ENCODE measurements at places on chromosomes 6 and 20.

- DNase-seq = no peak
Measured at GRCh38 chr6:47822856-47823554, 41.2 kb downstream of the OPN5 start.

DNA sequence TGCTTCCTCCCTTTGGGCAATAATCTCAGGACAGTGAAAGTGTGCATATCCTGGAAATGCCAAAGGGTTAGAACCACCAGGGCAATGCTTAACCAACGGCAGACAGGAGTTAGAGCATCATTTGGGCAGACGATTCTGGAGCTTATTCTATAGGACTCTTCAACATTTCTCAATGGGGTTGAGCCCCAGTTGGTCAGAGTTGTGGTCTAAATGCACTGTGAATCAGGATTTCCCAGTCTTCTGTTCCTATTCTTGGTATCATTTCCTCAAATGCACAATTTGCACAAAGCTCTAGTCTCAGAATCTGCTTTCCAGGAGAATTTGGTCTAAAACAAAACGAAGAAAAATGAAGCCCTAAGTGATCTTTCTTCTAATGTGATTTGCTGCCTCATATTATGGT lies 389.6 kb upstream of the JAG1 start:
- DNase-seq = no peak

DNA sequence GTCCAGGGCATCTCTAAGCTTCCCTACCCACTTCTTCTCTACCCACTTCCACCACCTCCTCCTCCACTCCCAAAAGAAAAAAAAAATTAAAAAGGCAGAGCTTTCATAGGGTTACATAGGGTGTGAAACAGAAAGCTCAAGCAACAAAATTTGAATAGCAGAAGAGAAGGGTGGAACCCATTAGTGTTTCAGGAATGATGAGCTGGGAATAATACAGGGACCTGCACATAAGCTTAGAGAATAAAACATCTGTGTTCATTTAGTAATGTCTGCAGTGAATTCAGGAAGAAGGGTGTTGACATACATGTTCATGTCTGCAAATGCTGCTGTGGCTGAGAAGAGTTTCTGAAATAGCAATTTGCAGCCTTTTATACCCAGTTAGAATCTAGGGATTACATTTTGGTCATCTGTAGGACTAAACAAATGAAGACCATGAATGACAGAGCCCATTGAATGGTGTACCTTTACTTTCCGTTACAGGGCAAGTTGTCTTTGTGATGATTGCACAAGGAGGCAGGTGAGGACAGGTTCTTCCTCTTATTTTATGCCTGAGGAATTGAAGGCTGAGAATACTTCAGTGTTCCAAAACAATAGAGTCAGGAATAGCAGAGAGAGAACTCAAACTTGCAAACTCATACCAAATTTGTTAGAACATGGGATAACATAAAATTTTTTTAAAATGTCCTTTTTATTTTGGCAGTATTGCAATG lies 975.1 kb downstream of the TFAP2A start:
- no peak for DNase-seq

GRCh38 chr20:38303908-38304379 lies at the start of gene BPI:
BPI (plus strand) TSS chr20:38304156; CDS start chr20:38304224, 68 bp downstream.
- DNase-seq = no peak

DNA sequence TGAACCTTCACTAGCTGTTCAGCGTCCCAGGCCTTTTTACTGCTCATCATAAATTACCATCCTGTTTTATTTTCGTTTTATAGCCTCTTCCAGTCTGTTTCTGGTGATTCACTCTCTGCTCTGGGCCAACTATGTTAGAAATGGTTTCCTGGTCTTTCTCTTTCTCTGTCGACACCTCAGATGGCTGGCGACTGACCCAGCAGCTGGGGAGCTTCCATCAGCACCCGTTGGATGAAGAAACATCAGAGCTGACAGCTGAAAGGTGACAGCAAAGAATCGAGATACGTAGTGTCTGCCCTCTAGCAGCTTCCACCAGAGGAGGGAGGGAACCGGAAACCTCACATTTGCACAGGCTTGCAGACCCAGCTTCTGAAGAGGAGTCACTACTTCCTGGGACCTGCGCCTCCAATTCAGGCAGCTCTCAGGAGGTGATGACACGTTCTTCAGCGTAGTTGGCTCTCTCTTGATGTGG lies 82.9 kb upstream of the MLN start:
- no peak for DNase-seq

DNA sequence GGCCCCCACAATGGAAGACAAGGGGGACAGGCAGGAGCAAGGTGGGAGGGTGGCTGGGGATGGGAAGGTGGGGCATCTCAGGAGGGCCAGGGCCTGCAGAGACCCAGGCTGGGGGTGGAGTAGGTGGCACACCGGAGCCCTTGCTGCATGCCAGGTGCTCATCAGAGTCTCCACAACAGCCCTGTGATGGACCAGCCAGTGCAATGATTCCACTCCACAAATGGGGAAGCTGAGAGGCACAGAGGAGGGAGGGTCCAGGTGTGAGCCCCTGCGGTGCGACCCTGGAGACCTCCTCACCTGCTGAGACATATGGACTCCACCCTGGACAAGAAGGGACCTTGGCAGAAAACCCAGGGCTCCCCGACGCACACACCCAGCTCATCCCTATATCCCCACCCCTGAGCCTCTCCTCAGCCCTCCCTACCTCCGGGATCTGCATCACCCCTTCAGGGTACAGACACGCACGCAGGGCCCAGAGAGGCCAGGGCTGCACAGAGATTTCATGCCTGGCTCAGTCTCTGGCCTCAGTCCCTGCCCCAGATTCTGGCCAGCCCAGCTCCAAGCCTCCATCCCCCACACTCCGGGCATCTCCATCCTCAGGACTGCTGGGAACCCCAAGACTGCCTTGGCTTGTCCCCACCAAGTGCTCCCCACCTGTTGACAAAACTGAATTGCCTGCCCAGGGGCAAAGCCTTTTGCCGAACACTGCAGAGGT lies 7.1 kb upstream of the GRM4 start:
- DNase-seq = no peak

DNA sequence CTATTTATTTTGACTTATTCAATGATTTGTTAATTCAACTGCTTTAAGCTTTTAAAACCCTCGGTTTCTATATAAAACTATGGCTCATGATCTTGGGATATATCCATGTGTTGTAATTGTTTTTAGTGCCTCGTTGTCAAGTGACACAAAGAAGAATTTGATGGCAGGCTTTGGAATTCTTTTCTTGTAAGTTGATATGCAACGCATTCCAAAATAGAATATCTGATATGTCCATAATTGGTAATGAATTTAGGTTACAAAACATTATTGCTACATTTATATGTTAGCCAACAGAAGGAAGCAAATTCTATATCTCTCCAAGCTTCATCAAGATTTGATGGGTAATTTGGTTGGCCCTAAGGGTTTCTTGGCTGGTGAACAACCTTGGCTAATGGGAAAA lies 220.4 kb upstream of the RIMS1 start:
- DNase-seq = no peak

DNA sequence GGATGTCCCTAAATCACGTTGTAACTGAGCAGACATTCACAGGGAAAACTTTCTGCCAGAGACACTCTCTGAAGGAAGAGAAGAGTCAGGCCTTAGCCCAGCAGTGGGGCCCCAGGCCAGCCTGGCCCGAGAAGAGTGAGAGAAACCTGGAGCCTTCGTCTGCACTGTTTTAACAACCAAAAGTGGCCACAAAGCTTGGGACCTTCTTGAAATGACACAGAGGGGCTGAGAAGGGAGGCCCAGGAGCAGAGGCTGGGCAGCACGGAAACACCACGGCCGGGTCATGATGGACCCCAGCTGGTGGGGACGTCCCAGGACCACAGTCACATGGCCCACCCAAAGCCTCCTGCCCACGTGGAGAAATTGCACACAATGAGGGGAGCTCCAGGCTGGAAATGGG lies 126.8 kb upstream of the THBS2 start:
- DNase-seq = peak; percentile 27

- no peak for DNase-seq
Measured at GRCh38 chr6:145809785-145810184, 4.8 kb downstream of the FBXO30 start.

DNA sequence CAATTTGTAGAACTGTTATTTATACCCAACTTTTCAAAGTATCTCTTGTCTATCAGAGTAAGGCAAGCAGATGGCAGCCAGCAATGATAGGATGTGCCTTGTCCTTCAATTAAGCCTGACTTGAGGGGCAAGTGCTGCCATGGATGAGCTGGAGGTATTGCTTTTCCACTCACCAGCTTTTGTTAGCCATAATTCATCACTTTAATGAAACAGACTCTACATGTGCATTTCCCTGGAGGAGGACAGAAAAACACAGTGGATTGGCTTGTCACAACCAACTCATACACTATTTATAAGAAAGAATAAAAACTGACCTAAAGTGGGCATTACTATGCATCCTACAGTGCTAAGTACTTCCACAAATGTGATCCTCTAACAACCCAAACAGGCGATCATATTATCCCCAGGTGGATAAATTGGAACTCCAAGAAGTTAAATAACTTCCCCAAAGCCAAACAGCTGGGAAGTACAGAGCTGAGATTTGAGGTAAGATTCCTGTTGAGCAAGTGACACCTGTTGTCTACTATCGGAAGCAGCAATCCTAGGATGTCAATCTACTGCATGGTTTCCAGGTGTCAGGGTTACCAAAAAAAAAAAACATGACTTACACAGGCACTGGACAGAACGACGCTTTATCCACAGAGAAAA lies 73.9 kb upstream of the NRSN1 start:
- DNase-seq = no peak

- no peak for DNase-seq
Measured at GRCh38 chr6:26520237-26520849, 17.8 kb upstream of the HMGN4 start.

GRCh38 chr20:48384147-48384818 lies 443.5 kb downstream of the PREX1 start:
- peak; percentile 49 for DNase-seq

GRCh38 chr6:112466373-112467151 lies 119.4 kb downstream of the RFPL4B start:
- no peak for DNase-seq

GRCh38 chr6:153931431-153931830 lies 107.6 kb upstream of the OPRM1 start:
- DNase-seq = no peak

DNA sequence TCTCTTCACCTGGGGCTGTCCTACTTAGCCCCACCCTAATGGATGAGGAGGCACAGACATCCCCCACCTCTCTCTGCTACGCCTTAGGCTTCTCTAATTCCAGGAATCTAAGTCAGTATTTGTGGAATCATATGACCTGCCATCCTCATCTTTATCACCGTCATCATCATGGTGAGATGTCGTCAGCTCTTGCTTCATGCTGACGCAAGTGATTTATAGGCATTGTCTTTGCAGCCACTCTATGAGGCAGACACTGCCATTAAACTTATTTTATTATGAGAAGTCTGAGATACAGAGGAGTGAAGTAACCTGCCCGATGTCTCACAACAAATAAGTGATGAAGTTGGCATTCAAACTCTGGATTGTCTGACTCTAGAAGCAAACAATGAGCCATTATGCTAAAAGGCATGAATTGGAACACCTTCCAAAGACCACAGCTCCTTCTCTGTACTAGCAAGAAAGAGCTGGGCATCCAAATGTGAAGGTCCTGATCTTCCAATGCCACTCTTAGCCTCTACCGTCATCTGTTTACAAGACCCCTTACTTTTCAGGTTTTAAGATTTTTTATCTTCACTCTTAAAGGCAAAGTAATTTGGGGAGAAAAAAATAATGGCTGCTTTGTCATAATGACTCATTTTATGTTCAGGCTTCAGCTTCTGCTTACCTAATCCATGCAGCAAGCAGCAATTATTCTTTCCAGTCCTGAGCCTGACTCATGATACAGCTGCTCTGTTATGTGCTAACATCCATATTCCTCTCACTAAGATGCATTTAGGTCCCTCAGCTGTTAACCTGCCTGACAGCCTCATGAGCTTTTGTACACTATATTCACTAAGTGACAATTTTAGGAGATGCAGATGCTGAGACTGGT lies 113.7 kb upstream of the BCLAF1 start:
- no peak for DNase-seq

GRCh38 chr6:56683882-56684281 lies 41.2 kb upstream of the DST start:
- no peak for DNase-seq

DNA sequence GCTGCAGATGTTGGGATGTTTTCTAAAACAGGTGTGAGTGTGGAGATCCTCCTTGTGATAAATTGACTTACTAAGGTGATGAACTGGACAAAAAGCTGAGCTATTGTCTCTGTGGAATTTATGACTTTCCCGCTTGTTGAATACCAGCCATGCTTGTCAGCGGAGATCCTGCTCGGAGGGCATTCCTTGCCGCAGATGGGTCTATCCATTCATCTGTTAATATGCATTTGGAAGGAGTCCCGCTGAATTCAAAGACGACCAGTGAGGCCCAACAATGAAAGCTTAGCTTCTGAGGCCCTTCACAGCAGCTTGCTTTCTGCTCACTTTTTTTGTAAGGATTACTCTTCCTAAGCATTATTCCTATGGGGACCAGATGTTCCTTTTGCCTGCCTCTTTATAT lies 124.9 kb downstream of the TIAM2 start:
- no peak for DNase-seq

- DNase-seq = no peak
Measured at GRCh38 chr20:4896971-4897497, 104.3 kb downstream of the SLC23A2 start.

DNA sequence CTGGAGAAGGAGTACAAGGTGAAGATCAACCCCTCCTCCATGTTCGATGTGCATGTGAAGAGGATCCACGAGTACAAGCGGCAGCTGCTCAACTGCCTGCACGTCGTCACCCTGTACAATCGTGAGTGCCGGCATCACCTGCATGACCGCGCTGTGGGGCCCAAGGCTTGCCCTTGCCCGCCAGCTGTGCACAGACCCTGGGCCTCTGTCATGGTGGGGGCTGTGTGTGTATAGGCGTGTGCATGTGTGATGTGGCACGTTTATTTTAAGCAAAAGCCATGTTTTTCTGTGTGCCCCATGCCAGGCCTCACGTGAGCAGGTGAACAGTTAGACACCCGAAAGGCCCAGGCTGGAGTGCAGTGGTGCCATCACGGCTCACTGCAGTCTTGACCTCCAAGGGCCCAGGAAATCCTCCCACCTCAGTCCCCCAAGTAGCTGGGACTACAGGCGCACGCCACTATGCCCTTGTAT lies 36.3 kb downstream of the PYGB start:
- no peak for DNase-seq

DNA sequence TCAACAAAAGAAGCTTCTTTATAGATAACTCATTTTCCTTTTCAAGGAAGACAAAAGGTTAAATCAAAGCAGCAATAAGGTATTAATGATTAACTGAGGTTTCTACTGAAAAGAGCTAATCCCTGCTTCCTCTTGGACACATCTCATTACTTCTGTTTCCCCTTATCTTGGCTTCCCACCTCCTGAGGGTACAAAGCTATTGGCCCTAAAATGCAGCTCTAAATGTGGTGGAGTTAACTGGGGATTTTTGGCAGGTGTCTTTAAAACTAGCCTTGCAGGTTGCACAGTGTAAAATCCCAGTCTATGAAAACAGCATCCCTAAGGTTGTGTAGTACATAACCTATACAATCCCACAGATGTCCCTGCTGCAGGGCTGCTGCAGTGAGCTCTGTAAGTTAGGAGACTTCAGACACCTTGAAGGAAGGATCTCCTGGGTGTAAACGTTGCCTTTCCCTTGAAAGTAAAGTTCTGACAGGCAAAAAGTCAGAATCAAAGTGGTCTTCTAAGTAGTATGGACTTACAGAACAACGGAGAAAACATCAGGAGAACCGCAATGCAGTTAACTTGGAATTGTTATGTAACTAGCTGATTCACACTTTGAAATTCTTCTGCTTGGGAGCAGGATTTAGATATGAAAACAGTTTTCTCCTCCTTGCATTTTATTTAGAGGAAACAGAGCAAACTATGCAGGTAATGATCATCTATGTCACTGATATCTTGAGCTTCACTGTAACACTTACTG lies 71.7 kb upstream of the TRAF3IP2 start:
- DNase-seq = no peak

Data from liver (tissue), 10 donors.